ENCODE measurements at places on chromosomes 12 and 14.

- DNase-seq = no peak
Measured at GRCh38 chr14:91901449-91902226, 34.3 kb upstream of the TC2N start.

- peak; percentile 59 for DNase-seq
Measured at GRCh38 chr12:64672925-64673409, 62.7 kb downstream of the RASSF3 start.

GRCh38 chr12:77577791-77578190 is 252.9 kb upstream of the NAV3 start:
- DNase-seq = peak; percentile 4

DNA sequence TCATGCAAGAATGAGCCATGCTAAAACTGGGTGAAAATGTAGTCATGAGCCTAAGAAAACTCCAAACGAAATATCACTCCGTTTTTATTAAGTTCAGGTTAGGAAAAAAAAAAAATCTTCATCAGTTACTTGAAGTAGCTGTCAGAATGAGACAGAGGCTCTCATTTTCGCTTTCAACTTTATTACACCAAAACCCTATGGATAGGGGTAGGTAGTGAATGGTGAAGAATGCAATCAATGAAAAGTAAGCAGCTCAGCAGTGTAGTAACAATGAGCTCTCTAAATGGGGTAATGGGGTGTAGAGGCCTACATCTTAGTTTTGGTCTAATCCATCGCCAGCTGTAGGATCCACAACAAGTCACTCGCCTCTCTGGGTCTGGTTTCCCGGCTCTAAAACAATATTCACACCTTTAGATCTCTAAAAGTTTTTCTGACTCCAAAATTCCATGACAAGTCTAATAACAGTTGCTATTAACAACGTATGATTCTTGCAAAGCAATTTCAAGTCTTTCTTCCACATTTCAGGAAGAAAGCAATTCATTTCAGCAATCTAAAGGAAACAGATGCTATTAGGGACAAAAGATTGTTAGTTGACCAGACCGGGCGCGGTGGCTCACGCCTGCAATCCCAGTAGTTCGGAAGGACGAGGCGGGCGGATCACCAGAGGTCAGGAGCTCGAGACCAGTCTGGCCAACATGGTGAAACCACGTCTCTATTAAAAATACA is 1.7 kb downstream of the BTBD7 start:
- no peak for DNase-seq

DNA sequence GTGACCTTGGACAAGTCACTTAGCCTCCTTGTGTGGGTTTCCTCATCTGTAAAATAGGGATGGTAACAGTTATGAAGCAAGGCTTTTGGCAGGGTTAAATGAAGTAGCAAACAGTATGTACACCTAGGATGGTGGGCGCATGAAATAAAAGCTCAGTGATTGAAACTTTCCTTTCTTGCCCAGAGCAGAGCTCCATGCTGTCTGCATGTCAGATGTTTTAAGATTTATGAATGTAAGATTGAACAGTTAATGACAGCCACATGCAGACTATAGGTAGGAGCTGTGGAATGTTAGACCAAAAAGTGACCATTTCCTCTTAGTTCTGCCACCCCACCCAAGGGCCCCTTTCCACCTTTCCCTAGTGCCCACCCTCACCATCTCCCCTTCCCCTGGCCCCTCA is 12.1 kb downstream of the ITGB7 start:
- DNase-seq = no peak

GRCh38 chr14:101069228-101069549 is 165.7 kb upstream of the RTL1 start:
- no peak for DNase-seq

GRCh38 chr12:6203601-6204000 is 3.4 kb downstream of the CD9 start:
- no peak for DNase-seq

- no peak for DNase-seq
Measured at GRCh38 chr14:99542566-99542965, 61.4 kb downstream of the CCNK start.

DNA sequence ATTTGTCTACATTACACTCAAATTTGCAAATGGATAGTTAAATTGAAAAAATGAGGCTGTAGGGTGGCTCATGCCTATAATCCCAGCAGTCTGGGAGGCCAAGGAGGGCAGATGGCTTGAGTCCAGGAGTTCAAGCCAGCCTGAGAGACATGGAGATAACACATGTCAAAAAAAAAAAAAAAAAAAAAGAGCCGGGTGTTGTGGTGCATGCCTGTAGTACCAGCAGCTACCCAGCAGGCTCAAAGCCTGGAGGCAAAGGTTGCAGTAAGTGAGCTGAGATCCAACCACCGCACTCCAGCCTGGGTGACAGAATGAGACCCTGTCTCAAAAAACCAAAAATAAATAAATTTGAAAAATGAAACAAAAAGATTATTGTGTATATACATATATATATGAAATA is 119.9 kb upstream of the MGAT4C start:
- DNase-seq = no peak

DNA sequence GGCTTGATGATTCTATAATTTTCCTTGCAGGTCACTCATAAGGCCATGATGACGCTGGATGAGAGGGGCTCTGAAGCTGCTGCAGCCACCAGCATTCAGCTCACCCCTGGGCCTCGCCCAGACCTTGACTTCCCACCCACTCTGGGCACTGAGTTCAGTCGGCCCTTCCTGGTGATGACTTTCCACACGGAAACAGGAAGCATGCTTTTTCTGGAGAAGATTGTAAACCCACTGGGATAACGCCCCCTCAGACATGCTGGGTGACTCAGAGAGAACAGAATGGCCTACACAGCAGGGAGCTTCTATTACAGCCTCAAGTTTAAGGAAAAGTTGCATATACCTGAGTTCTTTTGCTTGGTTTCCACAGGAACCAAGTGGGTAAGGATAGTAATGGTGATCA is 34.3 kb downstream of the SERPINA3 start:
- peak; percentile 57 for DNase-seq

- no peak for DNase-seq
Measured at GRCh38 chr12:73659802-73660201, 877.8 kb upstream of the ATXN7L3B start.

DNA sequence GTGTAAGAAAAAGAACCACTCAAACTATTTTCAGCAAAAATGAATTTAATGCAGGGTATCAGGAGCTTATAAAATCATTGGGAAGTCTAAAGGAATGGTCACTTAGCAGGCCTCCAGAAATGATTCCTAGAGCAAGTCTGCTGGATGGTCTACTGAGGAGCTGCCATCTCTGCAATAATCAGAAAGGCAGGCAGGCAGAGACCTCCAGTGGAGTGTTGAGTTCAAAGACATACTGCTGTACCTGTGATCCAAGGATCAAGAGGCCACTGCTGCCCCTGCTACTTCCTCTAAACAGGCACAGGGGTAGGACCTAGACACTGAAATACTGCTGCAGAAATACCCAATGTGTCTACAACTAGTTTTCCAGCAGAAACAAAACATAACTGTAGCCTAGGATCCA is 14.5 kb upstream of the KICS2 start:
- DNase-seq = peak; percentile 45

- peak; percentile 99 for DNase-seq
Measured at GRCh38 chr12:133080026-133080367, 726 bp upstream of the ZNF140 start.

- peak; percentile 0 for DNase-seq
Measured at GRCh38 chr14:86935241-86935885, 1057.6 kb downstream of the GALC start.

DNA sequence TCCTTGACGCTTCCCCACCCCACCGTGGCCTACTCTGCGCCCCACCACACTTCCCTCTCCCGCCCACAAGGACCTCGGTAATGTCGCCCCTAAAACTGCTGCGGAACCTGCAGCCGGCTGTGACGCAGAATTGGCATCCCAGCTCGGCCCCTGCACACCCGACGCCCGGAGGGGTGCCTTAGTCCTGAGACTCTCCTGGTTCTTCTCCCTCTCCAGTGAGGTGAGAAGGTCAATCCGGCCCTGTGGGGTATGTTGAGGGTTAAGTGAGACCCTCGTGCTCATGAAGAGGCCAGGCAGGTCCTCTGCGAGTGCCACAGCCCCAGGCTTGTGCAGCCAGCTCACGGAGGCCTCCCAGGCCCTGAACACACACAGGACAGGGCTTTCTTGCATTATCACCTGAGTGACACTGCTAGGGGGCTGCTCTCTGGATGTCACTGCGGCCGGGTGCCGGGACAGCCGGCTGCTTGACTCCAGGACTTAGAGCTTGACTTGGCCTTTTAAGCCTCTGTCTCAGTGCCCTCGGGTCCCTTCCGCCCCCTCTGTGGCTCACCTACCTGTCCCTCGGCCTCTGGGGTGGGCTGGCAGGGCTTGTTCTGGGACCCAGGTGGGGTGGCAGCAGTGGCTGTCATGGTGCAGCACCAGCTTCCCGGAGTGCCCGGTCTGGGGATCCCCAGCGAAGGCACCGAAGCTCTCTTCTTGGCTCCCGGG is 106.9 kb upstream of the C14orf180 start:
- DNase-seq = no peak

GRCh38 chr12:21911832-21912231 is 29.4 kb downstream of the ABCC9 start:
- DNase-seq = no peak

GRCh38 chr14:103111232-103111868 is 11.9 kb upstream of the TNFAIP2 start:
- no peak for DNase-seq

GRCh38 chr14:30580616-30581282 is 21.8 kb downstream of the G2E3 start:
- DNase-seq = peak; percentile 70

DNA sequence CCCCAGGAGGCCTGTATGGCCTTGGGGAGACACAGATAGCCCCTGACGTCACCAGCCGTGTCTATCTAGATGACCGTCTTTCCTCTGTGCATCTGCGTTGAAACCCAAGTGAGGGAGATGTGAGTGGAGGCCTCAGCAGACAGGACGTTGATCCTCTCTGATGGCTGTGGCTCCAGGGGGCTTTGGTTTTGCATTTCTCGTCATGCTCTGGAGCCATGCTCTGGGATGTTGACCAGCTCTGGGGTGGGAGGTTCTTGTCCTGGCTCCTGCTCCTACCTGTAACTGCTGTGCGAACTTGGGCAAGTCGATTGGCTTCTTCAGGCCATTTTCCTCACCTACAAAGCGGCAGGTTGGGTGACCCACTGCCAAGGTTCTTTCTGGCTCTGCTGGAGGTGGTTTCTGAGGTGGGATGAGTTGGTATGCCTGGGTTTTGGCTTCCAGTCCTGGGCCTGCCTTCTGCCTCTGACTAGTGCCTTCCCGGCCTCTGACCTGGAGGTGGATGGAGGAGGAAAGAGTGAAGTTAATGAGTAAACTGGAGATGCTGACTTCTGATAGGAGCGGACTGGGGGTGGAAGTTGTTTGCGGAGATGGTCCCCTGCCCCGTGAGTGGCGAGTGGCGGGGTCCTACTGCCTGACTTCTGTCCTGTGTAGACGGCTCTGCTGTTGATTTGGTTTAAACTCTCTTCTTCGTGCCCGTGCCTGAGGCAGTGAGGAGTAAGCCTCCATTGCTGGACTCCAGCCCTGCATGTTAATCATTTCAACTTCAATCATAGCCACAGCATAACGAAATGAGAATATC is 8.4 kb downstream of the TSPAN9 start:
- no peak for DNase-seq

- DNase-seq = no peak
Measured at GRCh38 chr14:45048385-45048784, 35.5 kb upstream of the PRPF39 start.

GRCh38 chr12:10554756-10555481 is 49.2 kb downstream of the EIF2S3B start:
- no peak for DNase-seq

- no peak for DNase-seq
Measured at GRCh38 chr12:54272214-54272613, 7.7 kb downstream of the CBX5 start.

DNA sequence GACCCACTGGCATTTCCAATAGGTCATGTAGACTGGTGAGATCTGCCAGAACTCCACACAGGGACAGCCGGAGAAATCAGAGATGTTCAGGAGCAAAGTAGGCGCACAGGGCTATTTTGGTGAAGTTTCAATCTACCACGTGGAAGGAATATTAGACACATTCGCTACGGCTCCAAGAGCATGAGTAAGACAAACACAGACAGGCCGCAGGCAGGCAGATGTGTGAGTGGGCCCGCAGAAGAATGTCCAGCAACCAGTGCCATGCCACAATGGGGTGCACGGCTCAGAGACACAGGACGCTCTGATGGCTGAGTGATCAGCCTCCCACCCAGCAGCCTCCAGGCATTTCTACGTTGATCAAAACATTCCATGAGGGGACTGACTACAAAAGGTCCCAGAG is 10.4 kb downstream of the SLC15A4 start:
- DNase-seq = peak; percentile 43

DNA sequence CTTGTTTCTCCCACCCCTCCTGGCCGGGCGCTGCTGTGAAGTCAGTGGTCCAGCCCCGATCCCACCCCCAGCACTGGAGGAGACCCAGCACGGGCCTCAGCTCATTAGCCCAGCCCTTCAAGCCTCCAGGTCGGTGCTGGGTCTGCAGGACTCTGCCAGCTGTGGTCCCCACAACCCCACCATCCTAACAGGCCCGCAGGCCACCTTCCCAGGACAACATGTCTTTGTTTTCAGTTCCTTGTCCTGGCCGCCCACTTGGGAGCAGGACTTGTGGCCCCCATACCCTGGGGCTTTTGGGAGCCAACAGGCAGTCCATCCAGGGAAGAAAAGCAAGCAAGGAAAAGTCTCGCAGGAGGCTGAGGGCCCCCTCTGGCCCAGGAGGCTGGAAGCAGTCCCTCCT is 60.0 kb downstream of the HRK start:
- DNase-seq = no peak

DNA sequence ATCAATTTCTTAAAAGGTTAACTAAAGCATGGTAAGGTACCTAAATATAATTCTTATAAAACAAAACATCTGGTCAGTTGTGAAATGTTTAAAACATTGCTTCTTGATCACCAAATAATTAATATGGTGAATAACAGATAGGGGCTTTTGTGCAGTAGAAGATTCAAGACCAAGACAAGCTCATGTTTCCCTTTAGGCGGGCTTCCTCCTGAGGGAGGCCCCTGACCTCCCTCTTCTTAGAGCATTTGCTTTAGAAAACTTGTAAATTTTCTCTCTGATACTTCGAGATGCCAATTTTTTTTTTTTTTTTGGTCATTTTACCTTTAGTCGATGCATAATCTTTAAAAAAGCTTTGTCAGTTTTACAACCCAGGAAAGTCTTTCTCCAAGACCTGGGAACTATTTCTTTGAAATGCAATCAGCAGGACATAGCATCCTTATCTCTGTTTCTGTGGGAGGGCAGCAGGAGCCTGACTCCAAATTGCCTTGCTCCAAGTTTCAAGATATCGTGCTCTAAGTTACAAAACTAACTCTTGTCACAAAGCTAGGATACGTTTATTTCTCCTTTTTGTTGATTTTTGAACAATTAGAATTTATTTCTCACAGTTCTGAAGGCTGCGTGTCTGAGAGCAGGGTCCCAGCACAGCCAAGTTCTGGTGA is 66.6 kb upstream of the BICD1 start:
- DNase-seq = no peak

- no peak for DNase-seq
Measured at GRCh38 chr14:20757965-20758364, 10.2 kb upstream of the EDDM3B start.
